ENCODE measurements at places on chromosomes 1 and 21.

- no peak for DNase-seq
Observed at GRCh38 chr1:26761217-26761616, 26.5 kb upstream of the PIGV start.

DNA sequence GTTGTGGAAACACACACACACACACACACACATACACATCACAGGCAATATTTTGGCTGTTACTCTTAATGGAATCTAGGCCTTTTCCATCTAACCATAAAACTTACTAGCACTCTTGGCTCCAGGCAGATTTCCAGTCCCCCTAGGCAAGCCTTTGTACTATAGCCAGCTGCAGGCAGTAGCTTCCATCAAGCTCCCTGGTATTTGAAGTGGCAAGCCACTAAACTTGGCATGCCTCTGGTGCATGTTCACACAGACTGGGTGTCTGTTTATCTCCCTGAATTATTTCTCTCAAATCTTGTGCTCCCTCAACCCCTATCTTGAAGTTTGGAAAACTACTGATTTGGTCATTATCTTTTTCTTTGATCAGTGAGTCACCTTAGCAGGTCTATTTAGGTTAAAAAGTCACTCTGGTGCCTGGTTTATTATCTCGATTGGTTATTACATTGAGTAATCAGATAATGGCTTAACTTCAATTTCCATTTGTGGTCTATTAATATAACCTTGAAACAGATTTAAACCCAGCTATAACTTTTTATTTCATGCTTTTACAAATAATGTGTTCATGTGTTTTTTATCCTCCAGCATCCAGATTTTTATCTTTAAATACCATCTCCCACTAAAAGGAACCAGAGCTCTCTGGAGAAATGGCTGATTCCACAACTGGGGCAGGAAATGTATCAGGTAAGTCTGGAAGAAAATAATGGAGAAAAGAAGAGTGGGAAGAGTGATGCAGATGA is 2.7 kb upstream of the RBM15 start:
- no peak for DNase-seq

DNA sequence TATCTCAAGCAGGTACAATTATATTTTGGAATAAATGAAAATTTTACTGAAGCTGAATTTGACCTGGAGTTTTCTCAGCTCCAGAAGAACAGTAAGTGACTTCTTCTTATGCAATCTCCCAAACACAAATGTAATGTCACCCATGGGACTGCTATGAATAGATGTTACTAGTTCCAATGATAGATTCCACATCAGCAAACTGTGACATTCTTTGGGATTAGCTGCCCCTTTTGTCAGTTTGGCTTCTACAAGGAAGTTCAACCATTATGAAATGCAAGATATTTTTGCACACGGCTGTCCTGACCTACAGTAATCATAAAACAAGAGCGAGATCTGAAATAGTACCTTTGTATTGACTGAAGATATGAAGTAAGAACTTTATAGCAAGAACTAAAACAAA is 27.8 kb upstream of the TSNAX start:
- no peak for DNase-seq

GRCh38 chr1:152160576-152160975 is 1.5 kb upstream of the RPTN start:
- DNase-seq: no peak

- peak; percentile 0 for DNase-seq
Observed at GRCh38 chr1:147721716-147722115, 38.7 kb downstream of the GJA5 start.

- DNase-seq: no peak
Observed at GRCh38 chr1:226978432-226979114, 38.5 kb downstream of the COQ8A start.
